Activated CD4-positive, alpha-beta T cell treated with anti-CD3 and anti-CD28 coated beads, Interleukin-2, Interleukin-6, amounts not matched to agents 100 ng/mL and 50 ng/mL, durations not matched to agents 16 hours and 8 hours (primary cell): ENCODE measurements at places on chromosomes 1 and 21.
A peak's percentile ranks its signal among the peaks of the same experiment; 100 is the strongest.

DNA sequence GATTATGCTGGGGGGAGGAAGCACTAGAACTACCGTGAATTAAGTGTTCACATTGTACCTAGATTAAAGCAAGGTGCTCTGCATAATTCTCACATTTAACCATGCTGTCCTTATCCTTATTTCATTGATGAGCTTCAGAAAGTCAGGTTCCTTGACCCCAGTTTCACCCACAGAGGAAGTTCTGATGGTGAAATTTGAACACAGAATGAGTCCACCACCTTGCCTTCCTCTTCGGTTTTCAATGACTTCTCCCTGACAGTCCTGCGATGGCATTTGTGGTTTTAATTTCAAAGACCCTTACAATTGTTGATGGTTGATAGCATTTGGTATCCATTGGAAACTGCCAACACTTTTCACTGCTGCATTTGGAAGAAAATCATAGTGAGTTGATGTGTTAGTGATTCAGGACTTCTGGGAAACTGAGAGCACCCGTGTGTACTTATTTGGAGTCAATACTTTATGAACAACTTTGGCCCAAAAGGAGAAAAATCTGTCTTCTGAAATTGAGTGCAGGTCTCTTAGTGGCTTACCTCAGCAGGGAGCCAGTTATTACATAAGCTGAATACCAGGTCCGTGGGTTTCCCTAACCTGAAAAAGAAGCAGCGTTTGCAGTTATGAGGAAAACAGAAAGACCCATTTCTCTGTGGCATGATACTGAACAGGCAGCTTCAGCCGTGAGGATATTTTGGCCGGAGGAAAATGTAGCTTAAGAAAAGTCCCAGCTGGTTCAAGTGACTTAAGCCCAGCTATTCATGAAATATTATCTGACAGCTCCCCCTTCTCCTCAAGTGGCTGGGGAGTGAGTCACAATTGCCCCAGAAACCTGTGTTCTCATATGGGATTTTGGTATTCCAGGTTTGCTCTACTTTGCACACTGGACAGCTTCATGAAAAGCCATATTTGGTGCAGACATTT is 47.5 kb downstream of the ROR1 start:
- no peak for DNase-seq

- no peak for DNase-seq
These were observed 97.2 kb downstream of the DNAH14 start for GRCh38 chr1:225026701-225027100.

- no peak for DNase-seq
These were observed 233.0 kb upstream of the KAZN start for GRCh38 chr1:14365301-14365988.

DNA sequence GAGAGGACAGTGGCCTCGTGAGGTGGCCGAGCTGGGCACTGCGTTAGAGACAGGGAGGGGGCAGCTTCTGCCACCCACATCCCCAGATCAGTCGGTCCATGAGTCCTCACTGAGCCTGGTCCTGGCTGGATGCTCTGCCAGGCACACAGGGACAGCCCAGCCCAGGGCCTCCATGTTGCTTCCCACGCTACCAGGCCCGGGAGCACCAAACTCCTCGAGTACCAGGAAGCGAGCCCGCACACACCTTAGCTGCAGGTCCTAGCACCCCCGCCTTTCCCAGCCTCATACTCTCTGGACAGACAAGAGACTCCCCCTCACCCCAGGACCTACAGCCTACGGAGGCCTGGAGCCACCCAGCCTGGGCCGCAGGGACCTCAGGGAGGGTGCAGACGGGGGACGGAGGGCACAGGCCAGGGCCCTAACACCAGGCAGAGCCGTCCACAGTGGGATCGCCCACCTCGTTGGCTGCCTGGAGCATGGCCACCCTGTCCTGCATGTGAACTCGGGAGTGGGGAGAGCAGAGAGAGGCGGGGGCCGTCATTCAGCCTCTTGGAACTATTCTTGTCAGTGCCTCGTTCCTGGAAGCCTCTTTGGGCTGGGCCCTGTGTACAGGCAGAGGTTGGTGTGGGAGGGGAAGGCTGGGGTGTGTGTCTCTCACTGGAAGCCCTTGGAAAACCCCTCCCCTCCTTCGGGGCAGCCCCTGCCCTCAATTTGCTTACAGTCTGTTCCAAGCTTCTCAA is 90.9 kb upstream of the RUNX3 start:
- DNase-seq = no peak

DNA sequence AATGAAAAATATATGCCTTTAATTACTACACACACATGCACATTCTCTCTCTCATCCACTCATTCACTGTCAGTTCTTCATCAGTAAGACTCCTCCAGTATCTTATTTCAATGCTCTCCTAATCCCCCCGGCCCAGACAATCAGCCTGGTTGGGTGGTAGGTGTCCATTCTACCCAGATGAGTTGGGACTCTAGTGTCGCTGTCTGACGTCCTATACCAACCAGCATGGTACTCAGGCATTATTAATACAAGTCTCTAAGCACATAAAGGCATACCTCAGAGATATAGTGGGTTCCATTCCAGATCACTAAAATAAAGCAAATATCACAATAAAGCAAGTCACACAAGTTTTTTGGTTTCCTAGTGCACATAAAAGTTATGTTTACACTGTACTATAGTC is 19.8 kb downstream of the NRIP1 start:
- DNase-seq = no peak

- DNase-seq = peak; percentile 56
These were observed 254.4 kb downstream of the AKT3 start for GRCh38 chr1:243595527-243596210.

DNA sequence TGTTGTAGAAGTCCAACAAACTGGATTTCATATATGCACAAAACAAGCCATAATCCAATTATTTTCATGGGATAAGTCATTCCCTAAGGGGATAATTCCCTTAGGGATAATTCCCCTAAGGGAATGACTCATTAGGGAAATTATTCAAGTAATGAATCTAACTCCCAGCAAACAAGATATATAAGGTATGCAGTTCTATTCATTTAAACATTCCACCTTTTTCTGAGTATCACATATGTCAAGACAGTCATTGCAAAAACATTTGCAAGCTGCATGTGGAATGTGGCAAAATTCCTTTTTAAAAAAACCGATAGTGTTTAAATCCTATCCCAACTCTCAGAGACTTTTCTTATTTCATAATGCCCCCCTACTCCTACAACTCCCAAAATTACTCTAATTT is 131.2 kb downstream of the AKT3 start:
- no peak for DNase-seq

DNA sequence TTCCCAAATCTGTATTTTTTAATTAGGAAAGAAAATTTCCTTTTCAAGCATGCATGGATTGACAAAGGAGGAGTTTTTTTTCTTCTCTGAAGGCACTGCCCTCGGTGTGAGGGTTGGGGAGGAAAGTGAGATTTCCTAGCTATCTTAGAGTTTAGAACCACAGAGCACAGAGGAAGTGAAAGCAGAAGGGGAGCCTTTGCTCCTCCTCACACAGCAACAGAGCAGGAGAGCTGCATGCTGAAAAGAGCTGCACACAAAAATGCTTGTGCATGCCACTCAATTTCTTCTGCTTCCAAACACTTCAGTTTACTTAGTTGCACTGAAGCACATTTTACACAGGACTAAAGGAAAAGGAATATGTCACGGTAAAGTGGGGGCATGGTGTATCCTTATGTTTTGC is 308.1 kb downstream of the GPATCH2 start:
- DNase-seq = no peak
